ENCODE measurements at places on chromosomes 11 and 22. TPM values are rescaled to one million over a fixed set of nuclear protein-coding genes. Genes with fewer than 3 reads are reported as not detected.

Gene NPAT
- total RNA-seq, result 22.8 TPM

Gene ALDH3B1
- 19.2 TPM for total RNA-seq

Gene CLDN5
- total RNA-seq, result 362 TPM

Gene KRTAP5-7
- total RNA-seq, result 0.57 TPM

Gene SMC1B
- not detected for total RNA-seq

Gene ASCL2
- total RNA-seq, result 0.75 TPM

Gene ANKK1
- total RNA-seq, result 0.66 TPM

Gene INS
- not detected for total RNA-seq

Gene BID
- total RNA-seq, result 24.2 TPM

Gene PICK1
- total RNA-seq, result 28.0 TPM

Gene UEVLD
- total RNA-seq, result 18.6 TPM

Gene LRP4
- total RNA-seq, result 5.1 TPM

Gene ZNF214
- 1.4 TPM for total RNA-seq

Gene MMP12
- not detected for total RNA-seq

Gene EMSY
- 29.9 TPM for total RNA-seq

Gene GLYATL1
- total RNA-seq, result not detected

Gene YPEL4
- 0.94 TPM for total RNA-seq

Gene UCP3
- total RNA-seq, result 0.82 TPM

Gene DMC1
- total RNA-seq, result not detected

Gene OVOL1
- total RNA-seq, result 0.34 TPM

Gene SCGB1C1
- not detected for total RNA-seq

Gene GAS2L1
- total RNA-seq, result 7.5 TPM

Gene CHRM1
- not detected for total RNA-seq

Gene H19
- total RNA-seq, result 338 TPM

Gene HSPB2
- 1.4 TPM for total RNA-seq

Gene TRIM48
- total RNA-seq, result not detected

Gene F2
- total RNA-seq, result not detected

Gene MUC15
- total RNA-seq, result not detected

Gene ZNF215
- total RNA-seq, result 0.65 TPM

Gene CNGA4
- not detected for total RNA-seq

Gene ACRV1
- total RNA-seq, result not detected

Gene OR51B2
- total RNA-seq, result not detected

Gene MFRP
- not detected for total RNA-seq

Gene RFPL2
- not detected for total RNA-seq

Gene OR4D5
- not detected for total RNA-seq

Gene MYEOV
- total RNA-seq, result 57.9 TPM
